Thymus (tissue), 14 donors: ENCODE measurements at places on chromosomes 13 and 19. TPM values are rescaled to one million over a fixed set of nuclear protein-coding genes. Genes with fewer than 3 reads are reported as not detected.

GRCh38 chr19:13267889-13268288 lies 117.7 kb downstream of the IER2 start:
- DNase-seq, result no peak
- no peaks in the 10 kb centered on the region for H3K4me1 ChIP-seq
- H3K4me3 ChIP-seq, result no peak overlapping the region
- H3K27ac ChIP-seq, result no peak overlapping the region
- H3K27me3 ChIP-seq, result no peaks in the 10 kb centered on the region

DNA sequence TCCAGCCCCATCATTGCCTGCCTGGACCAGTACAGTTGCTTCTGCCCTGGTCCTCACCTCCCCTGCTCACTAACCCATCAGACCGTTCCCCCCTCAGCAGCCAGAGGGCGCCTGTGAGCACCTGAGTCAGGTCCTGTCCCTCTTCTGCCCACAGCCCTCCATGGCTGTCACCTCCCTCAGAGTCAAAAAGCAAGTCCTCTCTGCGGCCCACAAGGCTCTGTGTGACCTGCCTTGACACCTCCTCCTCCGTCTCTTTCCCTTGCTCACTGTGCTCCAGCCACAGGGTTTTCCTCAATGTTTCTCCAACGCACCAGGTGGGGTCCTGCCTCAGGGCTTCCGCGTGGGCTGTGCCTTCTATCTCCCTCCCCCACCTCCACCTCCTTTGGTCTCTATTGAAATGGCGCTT lies 29.4 kb upstream of the PTPRS start:
- H3K4me3 ChIP-seq, result no peak overlapping the region
- peak; percentile 0 for DNase-seq
- H3K27me3 ChIP-seq, result no peaks in the 10 kb centered on the region
- H3K4me1 ChIP-seq, result no peaks in the 10 kb centered on the region
- H3K27ac ChIP-seq, result no peak overlapping the region

GRCh38 chr13:67138970-67139369 lies 91.2 kb downstream of the PCDH9 start:
- H3K36me3 ChIP-seq, result no peaks in the 10 kb centered on the region
- DNase-seq, result no peak
- H3K4me3 ChIP-seq, result no peak overlapping the region
- no peak overlapping the region for H3K27ac ChIP-seq
- peaks cover 3% of the 10 kb centered on the region for H3K4me1 ChIP-seq

Gene KCNN4
- 8.7 TPM for total RNA-seq

GRCh38 chr13:106418556-106418955 lies 116.9 kb downstream of the EFNB2 start:
- H3K4me1 ChIP-seq, result no peaks in the 10 kb centered on the region
- no peak overlapping the region for H3K4me3 ChIP-seq
- DNase-seq, result no peak
- no peaks in the 10 kb centered on the region for H3K27me3 ChIP-seq

Gene ZNF132
- 6.4 TPM for total RNA-seq

DNA sequence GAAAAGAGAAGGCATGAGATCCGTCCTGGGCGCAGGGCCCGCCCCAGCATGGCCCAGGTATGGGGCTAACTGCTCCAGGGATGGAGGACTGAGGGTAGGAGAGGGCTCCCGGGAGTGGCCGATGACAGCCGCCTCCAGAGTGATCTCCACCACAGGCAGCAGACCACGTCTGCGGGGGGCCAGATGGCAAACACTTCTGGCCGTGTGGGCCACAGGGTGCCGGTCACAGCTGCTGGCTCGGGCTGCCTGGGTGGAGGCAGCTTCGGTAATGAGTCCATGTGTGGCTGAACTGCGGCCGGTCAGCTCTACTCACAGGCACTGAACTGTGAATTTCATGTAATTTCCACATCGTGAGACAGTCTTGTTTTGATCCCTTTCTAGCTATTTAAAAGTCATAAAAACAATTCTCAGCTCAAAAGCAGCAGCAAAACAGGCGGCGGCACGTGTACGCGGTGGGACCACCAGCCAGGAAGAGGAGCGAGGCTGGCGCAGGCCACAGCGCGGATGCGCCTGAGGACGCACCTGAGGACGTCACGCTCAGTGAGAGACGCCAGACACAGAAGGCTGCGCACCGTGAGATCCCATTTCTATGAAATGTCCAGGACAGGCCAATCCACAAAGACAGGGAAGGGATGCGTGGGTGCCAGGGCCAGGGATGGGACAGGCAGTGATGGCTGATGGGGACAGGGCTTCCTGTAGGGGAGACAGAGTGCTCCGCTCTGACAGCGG lies 4.0 kb downstream of the LSM7 start:
- H3K4me1 ChIP-seq, result peaks cover 18% of the 10 kb centered on the region
- H3K27ac ChIP-seq, result no peak overlapping the region
- no peaks in the 10 kb centered on the region for H3K27me3 ChIP-seq
- DNase-seq, result no peak
- H3K36me3 ChIP-seq, result peaks cover 42% of the 10 kb centered on the region

DNA sequence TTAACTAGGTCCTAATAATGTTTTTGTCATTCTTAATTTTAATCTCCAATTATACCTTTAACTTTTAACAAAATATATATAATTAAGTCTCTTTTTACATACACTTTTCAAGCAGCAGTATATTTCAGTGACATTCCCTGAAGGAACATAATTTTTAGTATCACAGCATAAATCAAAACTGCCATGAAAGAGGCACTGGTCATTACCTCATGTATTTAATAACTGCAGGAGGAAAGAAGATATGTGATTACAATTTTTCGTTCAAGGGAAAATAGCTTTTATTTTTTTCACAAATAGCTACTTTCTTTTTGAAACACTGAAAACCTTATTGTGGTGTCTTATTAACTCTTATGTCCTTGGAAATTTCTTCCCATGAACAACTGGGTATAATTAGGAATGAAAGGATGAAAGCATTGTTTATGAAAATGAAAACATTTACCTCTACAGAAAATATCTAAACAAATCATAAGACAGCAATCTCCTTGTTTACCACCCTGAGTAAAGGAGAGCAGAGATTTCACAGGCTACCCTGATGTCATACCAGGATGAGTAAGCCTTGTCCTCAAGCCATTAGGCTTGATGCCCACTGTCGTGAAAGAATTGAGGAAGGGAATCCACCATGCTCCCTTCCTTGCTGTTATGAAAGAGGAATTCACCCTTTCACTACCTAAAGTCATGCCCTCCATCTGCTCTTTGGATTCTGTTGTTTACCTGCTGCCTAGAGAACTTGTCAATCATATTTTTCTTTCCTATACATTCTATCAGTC lies 877.2 kb upstream of the PCDH20 start:
- H3K27ac ChIP-seq, result no peak overlapping the region
- H3K4me1 ChIP-seq, result no peaks in the 10 kb centered on the region
- H3K27me3 ChIP-seq, result no peaks in the 10 kb centered on the region
- no peaks in the 10 kb centered on the region for H3K36me3 ChIP-seq
- DNase-seq, result no peak

DNA sequence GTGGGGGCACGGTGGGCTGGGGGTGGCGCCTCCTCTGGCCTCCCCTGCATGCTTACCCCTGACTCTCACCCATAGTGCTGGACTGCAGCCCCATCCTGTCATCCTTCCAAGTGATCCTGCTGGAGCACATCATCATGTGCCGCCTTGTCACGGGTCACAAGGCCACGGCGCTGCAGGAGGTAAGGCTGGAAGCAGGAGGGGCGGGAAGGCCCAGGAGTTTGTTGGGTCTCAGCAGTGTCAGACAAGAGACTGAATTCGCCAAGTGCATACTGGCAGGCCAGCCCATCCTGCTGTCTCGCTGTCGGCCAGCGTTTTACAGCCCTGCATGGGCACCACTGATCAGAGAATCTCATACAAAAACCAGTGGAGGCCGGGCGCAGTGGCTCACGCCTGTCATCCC lies 23.1 kb downstream of the MAU2 start:
- DNase-seq, result no peak
- no peaks in the 10 kb centered on the region for H3K4me1 ChIP-seq
- H3K27me3 ChIP-seq, result no peaks in the 10 kb centered on the region
- H3K36me3 ChIP-seq, result peaks cover 87% of the 10 kb centered on the region

- H3K4me3 ChIP-seq, result no peak overlapping the region
- no peaks in the 10 kb centered on the region for H3K36me3 ChIP-seq
- H3K4me1 ChIP-seq, result peaks cover 9% of the 10 kb centered on the region
- no peak overlapping the region for H3K27ac ChIP-seq
- no peak for DNase-seq
- H3K27me3 ChIP-seq, result peaks cover 7% of the 10 kb centered on the region
Measured at GRCh38 chr19:3335431-3336350, 30.7 kb upstream of the NFIC start.

DNA sequence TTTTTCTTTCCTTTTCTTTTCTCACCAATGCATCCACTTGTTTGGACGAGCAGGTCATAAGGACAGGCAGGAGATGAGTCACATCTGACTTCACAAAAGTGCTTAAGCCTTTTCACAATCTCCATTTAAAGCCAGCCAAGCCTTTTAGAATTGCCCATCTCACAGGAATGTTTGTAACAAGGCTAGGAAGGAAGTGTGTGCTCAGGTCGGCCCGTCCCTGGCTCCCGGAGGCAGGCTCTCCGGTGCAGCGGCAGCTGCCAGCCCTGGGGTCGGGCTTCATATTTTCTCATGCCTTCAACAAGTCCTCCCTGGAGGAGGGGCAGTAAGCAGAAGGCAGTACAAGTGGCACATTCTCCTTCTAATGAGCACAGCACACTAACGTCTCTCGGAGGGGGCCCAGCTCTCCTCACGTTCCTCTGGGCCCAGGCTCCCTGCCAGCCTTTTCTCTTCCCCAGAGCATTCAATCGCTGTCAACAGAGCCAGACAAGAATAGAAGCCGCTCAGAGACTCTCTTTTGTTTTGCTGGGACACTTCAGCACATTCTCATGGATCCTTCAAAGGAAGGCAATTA lies 180.5 kb downstream of the COL4A1 start:
- H3K4me1 ChIP-seq, result no peaks in the 10 kb centered on the region
- no peak for DNase-seq
- no peak overlapping the region for H3K27ac ChIP-seq

Gene TYROBP
- 52.6 TPM for total RNA-seq

- no peaks in the 10 kb centered on the region for H3K27me3 ChIP-seq
- H3K4me1 ChIP-seq, result no peaks in the 10 kb centered on the region
- peak within 1 kb of the TSS; percentile 100 for H3K27ac ChIP-seq
- peak within 1 kb of the TSS; percentile 92 for H3K4me3 ChIP-seq
- H3K36me3 ChIP-seq, result peaks cover 2% of the 10 kb centered on the region
Measured at GRCh38 chr19:17226002-17226933, at the start of gene OCEL1. Gene OCEL1, plus strand, starts transcription at chr19:17226226. Its CDS starts 22 bp downstream, at chr19:17226248.

Gene ZNF112
- 3.1 TPM for total RNA-seq

- peaks cover 69% of the 10 kb centered on the region for H3K27me3 ChIP-seq
- DNase-seq, result no peak
- H3K36me3 ChIP-seq, result no peaks in the 10 kb centered on the region
- peaks cover 11% of the 10 kb centered on the region for H3K4me1 ChIP-seq
- H3K27ac ChIP-seq, result no peak overlapping the region
- H3K4me3 ChIP-seq, result no peak overlapping the region
Measured at GRCh38 chr13:20157151-20157796, 3.6 kb downstream of the GJA3 start.

- H3K36me3 ChIP-seq, result no peaks in the 10 kb centered on the region
- no peak overlapping the region for H3K27ac ChIP-seq
- H3K27me3 ChIP-seq, result no peaks in the 10 kb centered on the region
- DNase-seq, result no peak
- no peak overlapping the region for H3K4me3 ChIP-seq
- no peaks in the 10 kb centered on the region for H3K4me1 ChIP-seq
Measured at GRCh38 chr19:42657556-42657955, 62.8 kb upstream of the CEACAM8 start.

DNA sequence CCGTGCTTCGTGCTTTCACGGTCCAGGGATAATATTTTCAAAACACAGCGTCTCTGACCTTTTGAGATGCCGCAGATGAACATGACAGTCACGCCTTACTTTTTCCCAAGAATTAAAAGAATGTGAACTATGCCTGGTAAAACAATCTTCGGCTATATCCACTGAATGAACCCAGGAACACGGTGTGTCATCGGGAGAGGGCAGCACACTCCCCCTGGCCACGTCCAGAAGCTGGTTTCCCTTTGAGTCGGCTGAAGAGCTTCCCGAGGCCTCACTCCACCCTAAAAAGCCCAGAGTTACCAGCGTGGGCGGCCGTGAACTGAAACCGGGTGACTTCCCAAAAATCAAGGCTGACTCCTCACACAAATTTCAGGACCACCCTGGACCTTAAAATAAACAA lies 22.9 kb upstream of the SHISA2 start:
- H3K27ac ChIP-seq, result no peak overlapping the region
- no peaks in the 10 kb centered on the region for H3K36me3 ChIP-seq
- peaks cover 15% of the 10 kb centered on the region for H3K27me3 ChIP-seq
- H3K4me3 ChIP-seq, result no peak overlapping the region

- no peaks in the 10 kb centered on the region for H3K4me1 ChIP-seq
- H3K27ac ChIP-seq, result peak overlapping the region; percentile 79
- no peak for DNase-seq
Measured at GRCh38 chr19:45478454-45479238, 10.8 kb downstream of the FOSB start.

DNA sequence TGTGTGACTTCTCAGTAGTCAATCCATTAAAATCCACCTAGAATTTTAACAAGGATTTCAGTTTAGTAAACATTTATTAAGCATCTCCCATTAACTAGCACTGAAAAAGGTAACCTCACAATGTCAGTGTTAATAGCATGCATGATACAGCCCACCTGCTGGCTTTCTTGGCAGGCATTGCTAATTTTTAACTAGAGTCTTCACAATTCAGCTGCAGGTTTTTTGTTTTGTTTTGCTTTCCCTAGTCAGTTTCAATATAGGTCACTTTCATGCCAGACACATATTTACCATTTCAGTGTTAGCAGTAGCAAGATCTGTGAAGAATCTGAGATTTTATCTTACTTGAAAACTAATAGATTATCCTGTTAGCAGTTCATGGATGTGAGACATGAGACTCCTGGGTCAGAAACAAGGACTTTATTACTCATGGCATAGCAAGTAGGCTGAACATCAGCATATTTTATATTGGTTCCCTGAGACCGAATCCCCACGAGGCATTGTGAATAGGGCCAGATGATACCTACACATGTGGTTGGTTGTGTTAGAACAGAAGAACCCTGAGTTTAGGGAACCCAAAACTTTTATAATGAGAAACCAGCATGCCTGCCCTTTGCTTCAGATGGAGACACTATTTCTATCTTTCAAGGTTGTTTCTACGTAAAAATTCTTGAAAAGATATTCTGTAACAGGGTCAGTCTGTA lies 198.0 kb upstream of the HTR2A start:
- H3K4me3 ChIP-seq, result no peak overlapping the region
- no peaks in the 10 kb centered on the region for H3K36me3 ChIP-seq
- DNase-seq, result no peak
- no peak overlapping the region for H3K27ac ChIP-seq
- no peaks in the 10 kb centered on the region for H3K4me1 ChIP-seq
- no peaks in the 10 kb centered on the region for H3K27me3 ChIP-seq

Gene INSL3
- total RNA-seq, result 0.33 TPM
